Activated CD4-positive, alpha-beta T cell treated with anti-CD3 and anti-CD28 coated beads, Interleukin-2, amount 50 U/mL, for 1 hour (primary cell): ENCODE measurements at places on chromosomes 7 and 10.

GRCh38 chr10:34824870-34825269 lies 9.8 kb upstream of the PARD3 start:
- no peak for DNase-seq

DNA sequence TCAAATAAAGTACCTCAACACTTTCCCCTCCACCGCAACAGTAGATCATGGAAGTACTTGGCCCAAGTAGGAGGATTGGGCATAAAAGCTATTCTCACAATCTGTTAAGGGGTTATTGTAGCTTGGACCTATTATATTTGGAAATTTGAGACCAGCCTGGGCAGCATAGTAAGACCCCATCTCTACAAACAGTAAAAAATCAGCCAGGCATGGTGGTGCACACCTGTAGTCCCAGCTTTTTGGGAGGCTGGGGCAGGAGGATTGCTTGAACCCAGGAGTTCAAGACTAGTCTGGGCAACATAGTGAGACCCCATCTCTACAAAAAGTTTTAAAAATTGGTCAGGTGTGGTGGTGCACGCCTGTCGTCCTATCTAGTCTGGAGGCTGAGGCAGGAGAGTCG lies 13.2 kb downstream of the PRKRIP1 start:
- DNase-seq, result no peak

DNA sequence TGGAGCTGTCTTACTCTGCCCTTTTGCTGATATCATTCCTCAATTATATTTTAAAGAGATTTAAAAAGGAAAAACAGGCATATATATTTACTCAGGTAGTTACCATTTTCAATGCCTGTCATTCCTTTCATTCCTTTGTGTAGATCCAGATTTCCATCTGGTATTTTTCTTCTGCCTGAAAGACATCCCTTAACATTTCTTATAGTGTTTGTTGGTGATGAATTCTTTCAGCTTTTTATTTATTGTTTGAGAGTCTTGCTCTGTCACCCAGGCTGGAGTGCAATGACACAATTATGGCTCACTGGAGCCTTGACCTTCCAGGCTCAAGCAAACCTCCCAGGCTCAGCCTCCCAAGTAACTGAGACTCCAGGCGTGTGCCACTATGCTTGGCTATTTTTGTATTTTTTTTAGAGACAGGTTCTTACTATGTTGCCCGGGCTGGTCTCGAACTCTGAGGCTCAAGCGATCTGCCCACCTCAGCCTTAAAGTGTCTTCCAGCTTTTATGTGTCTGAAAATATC lies 5.6 kb upstream of the POM121 start:
- DNase-seq, result no peak

- no peak for DNase-seq
Measured at GRCh38 chr7:151690606-151691005, 170.9 kb upstream of the RHEB start.

DNA sequence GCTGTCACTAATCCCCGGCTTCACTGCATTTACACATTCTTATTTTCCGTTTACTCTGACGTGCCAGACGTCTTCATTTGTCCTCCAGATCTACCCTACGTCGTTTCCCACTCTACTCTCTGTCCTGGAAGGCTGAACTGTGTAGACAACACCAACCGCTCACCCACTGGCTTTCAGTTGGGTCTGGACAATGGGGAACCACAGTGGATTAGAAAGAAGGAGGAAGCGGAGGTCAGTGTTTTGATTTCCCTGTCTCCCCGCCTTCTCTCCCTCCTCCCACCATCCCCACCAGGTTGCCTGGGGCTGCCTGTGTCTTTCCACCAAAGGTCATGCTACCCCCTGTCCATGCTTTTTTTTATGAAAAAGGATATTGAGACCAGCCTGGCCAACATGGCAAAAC lies 14.0 kb upstream of the CTBP2 start:
- DNase-seq, result no peak

GRCh38 chr7:157014635-157015555 lies 4.4 kb upstream of the MNX1 start:
- DNase-seq, result no peak

DNA sequence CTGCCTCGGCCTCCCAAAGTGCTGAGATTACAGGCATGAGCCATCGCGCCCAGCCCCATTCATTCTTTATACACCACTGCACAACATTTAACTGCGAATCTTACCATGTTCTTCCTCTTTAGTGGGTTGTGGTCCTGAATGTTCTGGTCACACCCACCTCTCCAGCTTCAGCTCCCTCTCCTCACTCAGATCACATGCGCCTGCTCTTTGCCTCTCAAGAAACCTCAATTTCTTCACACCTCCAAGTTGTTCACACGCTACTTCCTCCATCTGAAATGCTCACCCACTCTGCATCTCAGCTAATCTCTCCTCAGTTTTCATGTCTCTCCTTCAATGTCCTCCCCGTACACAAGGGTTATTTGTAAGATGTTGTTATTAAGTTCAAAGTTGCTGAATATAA lies 2.4 kb upstream of the PRR15 start:
- no peak for DNase-seq

DNA sequence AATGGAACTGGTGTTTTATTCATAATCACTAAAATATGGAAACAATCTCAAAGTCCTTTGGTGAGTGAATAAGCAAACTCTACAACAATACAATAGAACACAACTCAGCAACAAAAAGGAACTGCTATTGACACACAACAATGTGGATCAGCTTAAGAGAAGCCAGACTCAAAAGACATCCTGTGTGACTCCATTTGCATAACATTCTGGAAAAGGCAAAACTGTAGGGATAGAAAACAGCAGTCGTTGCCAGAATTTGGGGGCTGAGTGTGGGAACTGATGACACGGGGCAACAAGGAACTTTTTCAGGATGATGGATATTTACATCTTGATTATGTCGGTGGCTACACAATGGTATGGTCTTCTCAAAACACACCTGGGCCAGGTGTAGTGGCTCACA lies 32.4 kb upstream of the SVIL start:
- no peak for DNase-seq

- DNase-seq, result no peak
Measured at GRCh38 chr7:102155821-102156441, 130.7 kb upstream of the SH2B2 start.

DNA sequence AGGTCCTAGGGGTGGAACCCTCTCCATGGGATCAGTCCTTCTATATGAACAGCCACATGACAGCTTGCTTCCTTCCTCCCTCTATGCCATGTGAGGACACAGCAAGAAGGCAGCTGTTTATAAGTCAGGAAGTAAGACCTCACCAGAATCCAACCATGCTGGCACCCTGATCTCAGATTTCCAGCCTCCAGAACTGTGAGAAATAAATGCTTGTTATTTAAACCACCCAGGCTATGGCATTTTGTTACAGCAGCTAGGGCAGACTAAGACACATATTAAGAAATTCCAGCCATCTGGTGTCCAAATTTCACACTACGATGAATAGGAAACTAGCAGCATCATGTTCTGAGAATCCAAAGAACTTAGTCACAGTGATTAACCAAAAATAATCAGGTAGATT lies 140.1 kb downstream of the ZFAND4 start:
- DNase-seq, result no peak

- no peak for DNase-seq
Measured at GRCh38 chr7:88155756-88156155, 64.1 kb downstream of the SRI start.

- DNase-seq, result no peak
Measured at GRCh38 chr10:27748601-27749000, 3.0 kb upstream of the MKX start.

- DNase-seq, result no peak
Measured at GRCh38 chr10:59648711-59649201, 60.9 kb downstream of the SLC16A9 start.

DNA sequence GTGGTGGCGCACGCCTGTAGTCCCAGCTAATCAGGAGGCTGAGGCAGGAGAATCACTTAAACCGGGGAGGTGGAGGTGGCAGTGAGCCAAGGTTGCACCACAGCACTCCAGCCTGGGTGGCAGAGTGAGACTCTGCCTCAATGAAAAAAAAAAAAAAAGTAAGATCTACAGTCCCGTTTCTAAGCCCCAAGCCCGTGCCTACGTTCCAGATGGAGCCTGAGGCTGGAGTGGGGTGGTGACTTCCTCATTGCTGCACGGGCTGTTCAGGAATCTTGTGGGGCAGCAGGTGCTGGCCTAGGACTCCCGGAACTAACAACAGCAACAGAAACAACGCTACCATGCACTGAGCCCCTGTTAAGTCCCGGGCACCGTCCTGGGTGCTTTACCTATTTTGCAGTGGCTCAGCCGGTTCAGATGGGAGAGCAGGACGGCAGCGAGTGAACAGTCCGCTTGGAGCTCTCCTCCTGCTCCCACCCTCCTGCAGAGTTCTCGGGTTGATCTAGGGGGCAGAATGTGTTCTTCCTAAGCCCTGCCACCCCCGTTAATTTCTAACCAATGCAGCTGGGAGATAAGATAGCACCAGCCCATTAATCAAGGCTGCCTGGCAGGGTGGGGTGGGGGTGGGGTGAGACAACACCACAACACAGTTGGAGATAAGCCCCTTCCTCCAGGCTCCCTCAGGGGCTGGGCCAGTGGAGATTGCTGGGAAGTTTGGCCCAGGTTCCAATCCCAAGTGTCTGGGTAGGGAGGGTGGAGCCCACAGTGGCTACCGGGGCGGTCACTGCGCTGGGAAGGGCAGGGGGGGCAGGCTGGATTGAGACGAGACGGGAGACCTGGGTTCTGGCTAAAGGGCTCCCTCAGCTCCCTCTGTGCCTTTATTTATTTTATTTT lies 17.0 kb upstream of the SFRP5 start:
- DNase-seq, result no peak

- no peak for DNase-seq
Measured at GRCh38 chr7:2820508-2820934, 23.6 kb downstream of the GNA12 start.

DNA sequence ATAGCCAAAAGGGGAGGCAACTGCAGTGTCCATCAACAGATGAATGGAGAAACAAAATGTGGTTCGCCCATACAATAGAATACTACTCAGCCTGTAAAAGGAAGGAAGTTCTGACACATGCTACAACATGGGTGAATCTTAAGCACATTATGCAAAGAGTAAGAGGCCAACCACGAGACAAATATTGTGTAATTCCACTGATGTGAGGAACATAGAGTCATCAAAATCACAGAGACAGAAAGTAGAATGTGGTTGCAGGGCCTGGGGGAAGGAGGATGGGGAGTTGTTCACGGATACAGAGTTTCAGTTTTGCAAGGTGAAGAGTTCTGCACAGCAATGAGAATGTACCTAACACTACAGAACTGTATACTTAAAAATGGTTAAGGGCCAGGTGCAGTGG lies 13.7 kb upstream of the C10orf71 start:
- no peak for DNase-seq

- DNase-seq, result no peak
Measured at GRCh38 chr7:1510780-1511154, 6.6 kb upstream of the INTS1 start.

DNA sequence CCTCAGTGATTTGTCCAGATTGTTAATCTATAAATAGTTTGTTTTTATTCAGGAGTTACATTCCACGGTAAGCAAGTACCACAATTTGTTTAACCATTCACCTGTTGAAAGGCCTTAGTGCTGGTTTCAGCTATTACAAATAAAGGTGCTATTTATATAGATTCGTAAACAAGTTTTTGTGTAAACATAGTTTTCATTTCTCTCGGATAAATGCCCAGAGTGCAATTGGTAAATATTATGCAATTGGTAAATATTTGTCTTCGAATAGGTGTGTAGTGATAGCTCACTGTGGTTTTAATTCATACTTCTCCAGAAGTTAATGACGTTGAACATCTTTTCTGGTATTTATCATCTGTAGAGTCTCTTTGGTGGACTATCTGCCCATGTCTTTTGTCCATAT lies 76.4 kb upstream of the RSU1 start:
- DNase-seq, result no peak
